Pericardium fibroblast (primary cell): ENCODE measurements at places on chromosomes 6 and 20. TPM values are rescaled to one million over a fixed set of nuclear protein-coding genes. Genes with fewer than 3 reads are reported as not detected.

Gene TRIM10
- not detected in 2 replicates for total RNA-seq

Gene PI16
- total RNA-seq = 0.35 and 0.43 TPM in 2 replicates

Gene ADAM33
- 89.4 and 111 TPM in 2 replicates for total RNA-seq

Gene TMEM74B
- not detected in 2 replicates for total RNA-seq

Gene TSPO2
- total RNA-seq = not detected in 2 replicates

Gene SNAP25
- total RNA-seq = 0.35 and 2.1 TPM in 2 replicates

Gene XKR7
- not detected in 2 replicates for total RNA-seq

Gene CD40
- total RNA-seq = 3.3 and 9.2 TPM in 2 replicates

Gene LPIN3
- total RNA-seq = 9.7 and 13.2 TPM in 2 replicates

Gene ID4
- 3.1 and 18.4 TPM in 2 replicates for total RNA-seq

Gene SLC13A3
- 1.5 and 6.9 TPM in 2 replicates for total RNA-seq

Gene HLA-DQA1
- not detected in 2 replicates for total RNA-seq

Gene TCP11
- not detected in 2 replicates for total RNA-seq

Gene RIPOR2
- 4.0 and 35.2 TPM in 2 replicates for total RNA-seq

Gene ARFGEF3
- total RNA-seq = 0.09 and 0.12 TPM in 2 replicates

Gene SRC
- total RNA-seq = 16.7 and 18.9 TPM in 2 replicates

Gene ARMC12
- 0.43 TPM in 1 of 2 replicates, not detected in the other for total RNA-seq

Gene C2
- 1.2 and 9.6 TPM in 2 replicates for total RNA-seq

Gene ZSCAN12
- 2.7 and 3.9 TPM in 2 replicates for total RNA-seq
